ENCODE measurements at places on chromosomes 6 and 20.

DNA sequence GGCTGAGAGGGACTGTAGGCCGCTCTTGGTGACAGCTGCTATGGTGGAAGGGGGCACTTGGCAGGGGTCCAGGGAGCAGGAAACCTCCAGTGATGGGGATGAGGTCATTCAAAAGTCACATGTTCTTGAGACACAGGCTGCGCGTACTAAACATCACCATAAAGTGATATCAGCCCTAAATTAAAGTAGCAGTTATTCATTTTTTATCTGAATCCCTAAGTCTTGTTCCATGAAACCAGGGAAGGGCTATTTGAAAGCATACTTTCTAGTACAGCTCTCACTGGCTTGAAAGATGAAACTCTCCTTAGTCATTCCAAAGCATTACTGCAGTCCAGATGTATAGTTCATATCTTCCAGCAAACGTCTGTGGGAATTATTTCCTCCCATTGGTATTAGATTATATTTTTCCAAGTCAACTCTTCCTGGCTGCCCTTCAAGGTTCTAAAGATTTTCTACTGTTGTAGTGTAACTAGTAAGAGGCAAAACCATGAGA lies 373.1 kb downstream of the CD109 start:
- no peak for DNase-seq
- H3K36me3 ChIP-seq: no peaks in the 10 kb centered on the region
- peaks cover 1% of the 10 kb centered on the region for H3K27me3 ChIP-seq
- no peak overlapping the region for H3K27ac ChIP-seq
- no peaks in the 10 kb centered on the region for H3K4me1 ChIP-seq
- no peak overlapping the region for H3K4me3 ChIP-seq

DNA sequence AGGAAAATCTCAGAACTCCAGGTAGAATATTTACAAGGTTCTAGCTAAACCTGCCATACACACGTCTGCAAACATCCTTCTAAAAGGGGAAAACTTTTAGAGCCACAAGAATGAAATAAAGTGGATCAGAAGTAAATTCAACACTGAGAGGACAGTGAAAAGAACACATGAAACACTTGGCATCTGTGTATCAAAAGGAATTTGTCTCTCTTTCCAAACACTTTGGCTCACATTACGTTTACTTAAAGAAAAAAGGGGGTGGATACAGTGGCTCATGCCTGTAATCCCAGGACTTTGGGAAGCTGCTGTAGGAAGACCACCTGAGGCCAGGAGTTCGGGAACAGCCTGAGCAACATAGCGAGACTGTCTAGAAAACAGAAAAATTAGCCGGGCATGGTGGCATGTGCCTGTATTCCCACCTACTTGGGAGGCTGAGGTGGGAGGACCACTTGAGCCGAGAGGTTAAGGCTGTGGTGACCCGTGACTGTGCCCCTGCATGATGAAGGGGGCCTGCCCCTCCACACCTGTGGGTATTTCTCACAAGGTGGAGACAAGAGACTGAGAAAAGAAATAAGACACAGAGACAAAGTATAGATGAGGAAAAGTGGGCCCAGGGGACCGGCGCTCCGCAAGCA lies 35.4 kb downstream of the NINL start:
- H3K27me3 ChIP-seq: no peaks in the 10 kb centered on the region
- no peak overlapping the region for H3K4me3 ChIP-seq
- DNase-seq: no peak
- no peaks in the 10 kb centered on the region for H3K36me3 ChIP-seq
- H3K27ac ChIP-seq: no peak overlapping the region

DNA sequence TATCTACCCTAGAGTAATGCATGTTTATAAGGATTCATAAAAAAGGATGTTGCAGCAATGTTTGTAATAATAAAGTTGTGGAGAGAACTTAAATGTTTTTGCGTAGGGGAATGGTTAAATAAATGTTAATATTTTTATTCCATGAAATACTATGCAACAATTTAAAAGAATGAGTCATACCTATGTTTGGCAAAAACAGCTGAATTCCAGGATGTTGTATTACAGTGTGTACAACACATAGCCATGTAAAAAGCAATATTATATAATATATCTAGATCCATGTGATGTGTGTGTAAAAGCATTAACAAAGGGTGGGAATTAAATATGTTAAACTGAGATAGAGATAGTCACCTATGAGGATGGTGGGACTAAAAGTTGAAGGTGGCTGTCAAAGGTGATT lies 21.1 kb upstream of the PKIB start:
- H3K27ac ChIP-seq: no peak overlapping the region
- no peaks in the 10 kb centered on the region for H3K27me3 ChIP-seq
- H3K36me3 ChIP-seq: no peaks in the 10 kb centered on the region
- no peak for DNase-seq

DNA sequence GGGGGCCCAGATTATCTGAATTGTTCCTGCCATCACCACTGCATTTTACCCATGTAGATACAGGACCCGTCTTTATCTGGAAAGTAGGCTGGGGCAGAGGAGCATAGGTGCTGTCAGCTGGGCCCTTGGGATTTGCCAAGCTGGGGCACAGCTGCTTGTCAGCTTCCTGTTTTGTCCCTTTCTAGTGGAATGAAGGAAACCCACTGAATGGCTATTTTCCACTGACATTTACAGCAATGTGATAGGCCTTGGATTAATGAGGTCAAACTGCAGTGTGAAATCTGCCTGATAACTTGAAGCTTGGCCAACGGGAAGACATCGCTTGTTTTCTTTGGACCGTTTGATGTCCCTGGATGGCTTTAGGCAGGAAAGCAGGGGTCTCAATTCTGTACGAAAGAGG lies 6.7 kb downstream of the PPP1R16B start:
- H3K4me1 ChIP-seq: peaks cover 92% of the 10 kb centered on the region
- H3K27ac ChIP-seq: peak overlapping the region; percentile 59
- no peak overlapping the region for H3K4me3 ChIP-seq
- no peaks in the 10 kb centered on the region for H3K27me3 ChIP-seq
- no peak for DNase-seq

- no peak overlapping the region for H3K4me3 ChIP-seq
- DNase-seq: no peak
- no peaks in the 10 kb centered on the region for H3K36me3 ChIP-seq
- peaks cover 9% of the 10 kb centered on the region for H3K4me1 ChIP-seq
Observed at GRCh38 chr20:50213531-50214106, 23.0 kb downstream of the CEBPB start.

DNA sequence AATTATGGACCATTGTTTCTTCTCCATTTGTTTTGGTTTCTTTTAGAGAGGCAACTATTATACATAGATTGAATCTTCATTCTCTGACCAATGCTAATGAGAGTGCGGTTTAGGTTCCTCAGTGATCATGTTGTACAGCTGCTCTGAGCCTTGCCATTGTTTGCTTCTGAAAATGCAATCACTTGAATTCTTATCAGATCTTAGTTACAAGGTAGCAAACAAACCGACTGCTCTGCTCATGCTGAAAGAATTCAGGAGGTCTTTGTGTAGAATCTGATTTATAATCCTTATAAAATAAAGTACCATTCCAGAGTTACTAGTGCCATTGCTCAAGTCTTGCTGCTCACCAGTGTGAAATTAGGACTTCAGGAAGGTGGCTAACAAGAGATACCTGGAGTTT lies 569.1 kb upstream of the ID4 start:
- no peak for DNase-seq
- no peaks in the 10 kb centered on the region for H3K4me1 ChIP-seq
- no peaks in the 10 kb centered on the region for H3K27me3 ChIP-seq
- peaks cover 2% of the 10 kb centered on the region for H3K36me3 ChIP-seq
- H3K4me3 ChIP-seq: no peak overlapping the region

GRCh38 chr6:27668442-27669294 lies 195.8 kb upstream of the ZNF184 start:
- H3K36me3 ChIP-seq: peaks cover 11% of the 10 kb centered on the region
- peak overlapping the region; percentile 89 for H3K27ac ChIP-seq
- peaks cover 45% of the 10 kb centered on the region for H3K4me1 ChIP-seq

DNA sequence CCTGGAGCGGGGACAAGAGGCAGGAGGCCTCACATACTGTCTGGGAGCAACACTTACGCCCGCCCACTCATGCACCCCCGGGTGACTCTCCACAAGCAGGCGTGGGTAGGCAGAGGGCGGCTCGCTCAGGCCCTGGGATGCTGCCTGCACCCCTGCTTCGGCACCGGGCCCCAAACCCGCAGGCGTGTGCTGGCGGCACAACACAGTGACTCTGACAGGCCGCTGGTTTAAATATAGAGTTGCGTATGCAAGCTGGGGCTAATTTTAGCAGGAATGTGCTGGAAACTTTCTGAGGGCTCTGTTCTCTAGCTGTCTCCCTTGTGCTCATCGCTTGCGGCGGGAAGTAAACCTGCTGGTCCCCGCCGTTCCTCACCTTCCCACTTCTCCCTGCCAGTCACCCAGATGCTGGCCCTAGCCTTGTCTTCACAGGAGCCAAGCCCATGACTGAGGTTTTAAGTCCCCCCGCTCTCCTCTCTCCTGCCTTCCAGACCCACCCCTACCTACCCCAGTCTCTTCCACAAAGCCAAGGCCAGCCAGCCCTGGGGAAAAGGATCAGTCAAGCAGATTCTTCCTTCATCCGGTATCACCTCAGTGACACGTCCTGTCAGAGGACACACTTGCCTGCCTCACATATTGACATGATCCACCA lies 94.5 kb upstream of the FOXP4 start:
- H3K4me3 ChIP-seq: no peak overlapping the region
- no peak overlapping the region for H3K27ac ChIP-seq
- no peaks in the 10 kb centered on the region for H3K4me1 ChIP-seq
- DNase-seq: no peak

- no peaks in the 10 kb centered on the region for H3K36me3 ChIP-seq
- H3K4me1 ChIP-seq: no peaks in the 10 kb centered on the region
- H3K27ac ChIP-seq: no peak overlapping the region
- no peak overlapping the region for H3K4me3 ChIP-seq
Observed at GRCh38 chr6:165106261-165106660, 203.1 kb downstream of the C6orf118 start.

DNA sequence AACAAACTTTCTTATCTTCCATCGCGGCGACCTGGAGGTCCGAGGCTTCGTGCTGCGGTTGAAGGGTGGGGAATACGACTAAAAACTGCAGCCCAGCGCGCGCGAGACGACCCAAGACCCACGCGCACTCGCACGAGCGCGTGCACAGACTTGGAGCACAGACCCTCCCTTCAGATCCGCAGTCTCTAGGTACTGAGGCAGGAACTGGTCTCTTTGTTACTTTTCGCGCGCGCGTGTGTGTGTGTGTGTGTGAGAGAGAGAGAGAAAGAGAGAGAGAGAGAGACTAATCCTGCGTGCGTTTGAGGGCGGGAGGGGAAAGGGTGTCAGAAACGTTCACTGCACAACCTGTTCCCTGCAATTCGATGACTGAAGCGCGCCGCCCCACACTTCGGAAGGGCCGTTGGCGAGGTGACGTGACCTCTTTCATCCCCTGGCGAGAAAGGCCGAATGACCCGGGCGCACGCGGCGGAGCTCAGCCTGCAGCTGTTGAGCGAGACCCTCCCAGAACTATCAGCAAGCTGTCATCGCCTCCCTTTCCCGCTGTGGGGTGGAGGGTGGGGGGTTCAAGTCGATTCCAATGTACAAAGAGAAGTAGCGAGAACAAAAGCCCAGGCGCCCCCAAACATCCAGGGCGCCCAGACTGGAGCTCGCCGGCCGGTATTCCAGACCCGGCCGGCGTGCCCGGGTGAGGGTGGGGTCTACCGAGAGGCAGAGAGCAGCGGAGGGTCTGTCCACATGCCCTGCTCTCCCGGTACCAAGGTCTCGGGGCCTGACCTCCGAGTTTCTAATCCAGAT lies 1.5 kb upstream of the TUBB2B start:
- peaks cover 76% of the 10 kb centered on the region for H3K27me3 ChIP-seq
- peak overlapping the region; percentile 75 for H3K4me3 ChIP-seq
- no peaks in the 10 kb centered on the region for H3K36me3 ChIP-seq
- no peak overlapping the region for H3K27ac ChIP-seq
- peak; percentile 18 for DNase-seq
- H3K4me1 ChIP-seq: peaks cover 48% of the 10 kb centered on the region

GRCh38 chr20:48945840-48946514 lies 24.5 kb downstream of the ARFGEF2 start:
- no peak overlapping the region for H3K27ac ChIP-seq
- no peaks in the 10 kb centered on the region for H3K27me3 ChIP-seq
- H3K36me3 ChIP-seq: peaks cover 22% of the 10 kb centered on the region
- DNase-seq: no peak
- H3K4me3 ChIP-seq: no peak overlapping the region
- no peaks in the 10 kb centered on the region for H3K4me1 ChIP-seq

DNA sequence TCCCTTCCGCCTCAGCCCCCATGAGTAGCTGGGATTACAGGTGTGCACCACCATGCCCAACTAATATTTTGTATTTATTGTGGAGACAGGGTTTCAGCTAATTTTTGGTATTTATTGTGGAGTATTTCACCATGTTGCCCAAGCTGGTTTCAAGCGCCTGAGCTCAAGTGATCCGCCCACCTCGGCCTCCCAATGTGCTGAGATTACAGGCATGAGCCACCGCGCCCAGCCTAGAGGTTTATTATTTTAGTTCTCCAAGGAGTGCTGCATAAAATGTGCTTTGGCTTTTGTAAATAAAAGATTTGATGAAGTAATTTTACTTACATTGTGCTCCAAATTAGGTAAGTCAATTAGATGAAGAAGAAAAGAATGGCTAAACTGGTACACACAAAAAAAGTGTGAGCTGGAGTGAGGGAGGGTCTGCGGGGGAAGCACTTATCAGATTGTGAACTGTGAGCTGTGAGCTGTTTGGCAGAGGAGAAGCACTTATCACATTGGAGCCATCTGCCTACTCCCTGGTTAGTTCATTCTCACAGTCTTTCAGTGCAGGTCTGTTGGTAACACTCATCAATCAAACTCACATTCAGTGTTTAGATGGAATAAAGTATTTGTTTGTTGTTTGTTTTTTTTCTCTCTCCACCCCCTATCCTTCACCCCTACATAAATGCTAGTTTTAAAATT lies 398.0 kb downstream of the EPHA7 start:
- DNase-seq: no peak
- no peaks in the 10 kb centered on the region for H3K36me3 ChIP-seq
- H3K27me3 ChIP-seq: no peaks in the 10 kb centered on the region
- H3K4me1 ChIP-seq: no peaks in the 10 kb centered on the region
- H3K27ac ChIP-seq: no peak overlapping the region

DNA sequence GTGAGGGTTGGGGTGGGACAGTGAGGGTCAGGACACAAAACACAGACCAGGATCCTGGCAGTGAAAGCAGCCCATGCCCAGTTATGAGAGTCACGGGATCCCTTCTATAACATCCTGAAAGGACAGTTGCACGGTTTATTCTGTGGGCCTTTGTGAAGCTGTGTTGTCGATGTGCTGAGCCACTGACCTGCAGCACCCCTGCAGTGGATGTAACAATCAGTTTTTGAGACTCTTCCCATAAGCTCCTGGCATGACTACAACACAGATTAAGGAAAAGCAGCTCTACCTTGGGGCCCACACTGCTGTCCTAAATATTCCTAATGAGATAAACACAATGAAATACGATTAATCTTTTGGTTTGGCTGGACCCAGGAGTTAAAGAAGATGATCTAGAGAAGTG lies 3.7 kb downstream of the PYGB start:
- H3K27ac ChIP-seq: no peak overlapping the region
- peaks cover 7% of the 10 kb centered on the region for H3K36me3 ChIP-seq

- H3K36me3 ChIP-seq: no peaks in the 10 kb centered on the region
- H3K27me3 ChIP-seq: peaks cover 1% of the 10 kb centered on the region
- no peak overlapping the region for H3K27ac ChIP-seq
- H3K4me3 ChIP-seq: no peak overlapping the region
Observed at GRCh38 chr6:91079969-91080368, 493.1 kb upstream of the MAP3K7 start.

GRCh38 chr6:56708810-56709597 lies 66.3 kb upstream of the DST start:
- peaks cover 6% of the 10 kb centered on the region for H3K27me3 ChIP-seq
- no peak overlapping the region for H3K4me3 ChIP-seq
- no peaks in the 10 kb centered on the region for H3K4me1 ChIP-seq
- H3K36me3 ChIP-seq: no peaks in the 10 kb centered on the region
- no peak for DNase-seq
- H3K27ac ChIP-seq: no peak overlapping the region

Data from activated naive CD8-positive, alpha-beta T cell treated with anti-CD3 and anti-CD28 coated beads, Interleukin-2, amount 50 U/mL, for 24 hours (primary cell).